ENCODE measurements at places on chromosomes 1 and 21.

- no peak for DNase-seq
Observed at GRCh38 chr1:168676029-168676812, 52.8 kb downstream of the DPT start.

GRCh38 chr1:115641762-115642167 lies at the start of gene VANGL1:
Gene VANGL1 (plus strand): TSS chr1:115641970. CDS start chr1:115651414, 9,444 bp downstream.
- DNase-seq: peak; percentile 33

GRCh38 chr1:204094856-204095634 lies 22.1 kb downstream of the SOX13 start:
- no peak for DNase-seq

DNA sequence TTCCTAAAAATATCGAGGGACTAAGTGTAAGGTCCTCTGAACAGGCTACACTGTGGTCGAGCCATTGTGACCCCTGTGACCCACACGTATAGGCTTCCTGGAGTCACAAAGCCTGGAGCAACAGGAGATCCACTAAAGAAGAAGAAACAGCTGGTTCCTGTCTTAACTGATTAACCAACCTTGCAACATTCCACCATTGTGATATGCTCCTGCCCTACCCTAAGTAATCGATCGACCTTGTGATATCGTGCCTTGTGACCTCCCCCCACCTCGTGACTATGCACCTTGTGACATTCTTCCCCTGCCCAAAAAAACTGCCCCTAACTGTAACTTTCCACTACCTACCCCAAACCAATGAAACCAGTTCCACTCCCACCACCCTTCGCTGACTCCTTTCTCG lies 304.6 kb upstream of the FAM78B start:
- no peak for DNase-seq

DNA sequence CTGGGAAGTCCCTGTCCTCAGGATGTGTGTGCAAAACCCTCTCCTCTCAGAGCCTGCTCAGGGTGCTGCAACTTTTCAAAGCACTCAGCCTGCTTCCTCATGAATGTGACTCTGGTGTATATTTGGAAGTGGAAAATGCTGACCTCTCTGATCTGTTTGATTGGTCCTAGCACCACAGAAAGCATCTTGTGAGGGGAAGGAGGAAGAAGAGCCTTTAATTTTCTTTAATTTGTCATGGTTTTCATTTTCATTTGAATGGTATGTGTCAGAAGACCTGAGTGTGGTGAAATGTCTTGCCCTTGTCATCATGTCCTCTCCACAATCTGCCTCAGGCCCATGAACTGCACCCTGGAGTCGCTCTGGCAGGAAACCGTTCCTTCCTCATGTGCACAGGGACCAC lies 383.5 kb downstream of the NTNG1 start:
- no peak for DNase-seq

- no peak for DNase-seq
Observed at GRCh38 chr1:202129453-202130296, 7.0 kb downstream of the GPR37L1 start.

- DNase-seq: no peak
Observed at GRCh38 chr1:162210196-162210595, 140.7 kb downstream of the NOS1AP start.

DNA sequence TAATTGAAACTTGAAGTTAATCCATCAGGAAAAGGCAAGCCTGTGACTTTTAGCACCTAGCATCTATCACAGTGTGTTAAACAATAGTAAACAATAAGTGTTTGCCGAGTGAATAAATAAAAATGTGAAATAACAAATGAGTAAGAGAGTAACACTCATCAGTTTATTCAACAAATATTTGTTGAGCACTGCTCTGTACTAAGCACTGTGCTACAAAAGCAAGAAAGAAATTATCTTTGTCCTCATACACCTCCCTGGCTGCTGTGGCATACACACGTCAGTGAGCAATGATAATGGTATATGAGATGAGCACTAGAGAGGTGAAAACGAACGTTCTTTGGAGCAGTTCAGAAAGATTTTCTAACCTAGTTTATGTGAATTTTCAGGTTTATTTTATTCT lies 295.0 kb upstream of the LRRC7 start:
- no peak for DNase-seq

- no peak for DNase-seq
Observed at GRCh38 chr1:116397728-116398127, 24.7 kb downstream of the ATP1A1 start.

GRCh38 chr1:45551684-45552083 lies 1.1 kb downstream of the AKR1A1 start:
- DNase-seq: no peak

- DNase-seq: no peak
Observed at GRCh38 chr1:172382406-172382805, 38.1 kb upstream of the C1orf105 start.

DNA sequence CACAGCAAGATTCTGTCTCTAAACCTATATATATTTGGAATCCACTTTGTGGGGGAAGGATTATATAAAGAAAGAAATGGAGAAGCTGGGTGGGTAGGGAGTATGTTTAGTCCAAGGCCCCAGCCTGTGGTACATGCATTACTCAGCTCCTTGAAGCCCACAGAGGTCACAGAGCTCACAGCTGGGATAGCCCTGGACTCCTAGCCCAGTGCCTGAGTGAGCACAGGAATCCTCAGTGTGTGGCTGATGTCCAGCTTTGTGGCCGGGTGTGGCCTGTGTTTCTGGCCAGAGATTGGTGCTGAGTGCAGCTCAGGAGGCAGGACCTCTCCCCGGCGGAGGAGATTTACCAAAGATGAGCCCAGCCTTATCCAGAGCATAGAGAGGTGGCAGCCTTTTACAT lies 7.6 kb downstream of the CAPN9 start:
- no peak for DNase-seq

DNA sequence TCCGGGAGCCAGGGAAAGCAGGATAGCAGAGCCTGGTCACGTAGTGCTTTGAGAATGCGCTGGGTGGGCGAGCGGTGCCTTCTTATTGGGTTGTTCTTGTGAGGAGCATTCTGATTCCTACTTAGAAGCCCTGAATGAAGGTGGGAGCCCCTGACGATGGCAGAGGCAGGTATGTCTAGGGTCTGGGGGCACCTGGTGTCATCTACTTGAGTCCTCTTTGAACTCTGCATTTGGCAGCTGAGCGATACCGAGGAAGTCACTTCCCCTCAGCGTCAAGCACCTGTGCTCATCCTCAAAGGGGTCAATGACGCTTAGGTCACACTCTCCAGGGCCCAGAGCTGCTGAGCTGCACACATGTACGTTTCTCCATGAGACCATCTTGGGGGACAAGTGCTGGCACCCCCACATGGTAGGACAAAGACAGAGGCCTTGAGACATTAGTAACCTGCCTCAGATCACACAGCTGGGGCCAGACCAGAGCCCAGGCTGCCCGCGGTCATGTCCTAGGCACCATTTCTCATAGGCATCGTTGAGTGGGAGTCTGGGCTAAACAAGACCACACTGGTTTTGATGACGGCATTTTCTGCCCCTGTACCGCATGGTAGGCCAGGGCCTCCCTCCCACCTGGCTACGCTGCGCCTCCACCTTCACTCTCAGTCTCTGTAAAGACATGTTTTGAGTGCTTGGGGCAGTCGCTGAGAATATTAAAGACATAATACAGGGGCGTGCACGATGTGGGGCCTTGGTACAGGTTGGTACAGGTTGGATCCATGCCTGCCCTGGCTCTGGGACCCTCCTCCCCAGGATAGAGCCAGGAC lies 69.1 kb upstream of the ABCG1 start:
- no peak for DNase-seq

DNA sequence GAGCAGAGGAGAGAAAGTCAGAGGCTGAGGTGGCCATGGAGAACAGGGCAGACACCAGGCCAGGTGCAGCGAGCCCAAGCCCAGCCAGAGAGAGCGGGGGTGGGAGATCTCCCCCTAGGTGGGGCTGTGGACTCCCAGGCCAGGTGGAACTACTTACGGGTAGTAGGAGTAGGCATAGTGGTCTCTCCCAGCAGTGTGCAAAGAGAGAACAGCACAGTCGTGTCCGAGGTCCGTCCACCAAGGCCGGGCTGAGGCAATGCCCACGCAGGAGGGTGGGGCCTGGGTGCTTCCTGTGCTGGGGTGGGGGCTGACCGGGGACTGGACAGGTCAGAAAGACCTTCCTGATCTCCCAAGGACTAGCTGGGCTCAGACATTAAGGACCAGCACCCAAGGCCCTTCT lies 263.7 kb downstream of the PTPRU start:
- DNase-seq: no peak

GRCh38 chr1:87449348-87449963 lies 120.8 kb downstream of the LMO4 start:
- peak; percentile 64 for DNase-seq

DNA sequence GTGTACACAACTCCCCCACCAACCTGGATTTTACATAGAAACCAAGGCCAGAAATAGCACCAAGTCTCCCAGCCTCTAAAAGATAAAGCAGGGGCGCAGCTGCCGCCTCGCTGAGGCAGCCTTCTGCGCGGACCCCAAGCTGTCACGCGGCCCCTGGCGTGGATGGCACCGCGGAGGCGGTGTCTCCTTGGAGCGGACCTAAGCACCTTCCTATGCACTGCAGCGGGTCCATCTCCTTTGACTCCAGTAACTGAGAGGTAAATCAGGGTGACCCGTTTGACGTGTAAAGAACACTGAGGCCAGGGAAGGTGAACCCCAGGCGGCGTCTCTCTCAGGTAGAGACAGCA lies 17.0 kb downstream of the ZNF697 start:
- DNase-seq: no peak

DNA sequence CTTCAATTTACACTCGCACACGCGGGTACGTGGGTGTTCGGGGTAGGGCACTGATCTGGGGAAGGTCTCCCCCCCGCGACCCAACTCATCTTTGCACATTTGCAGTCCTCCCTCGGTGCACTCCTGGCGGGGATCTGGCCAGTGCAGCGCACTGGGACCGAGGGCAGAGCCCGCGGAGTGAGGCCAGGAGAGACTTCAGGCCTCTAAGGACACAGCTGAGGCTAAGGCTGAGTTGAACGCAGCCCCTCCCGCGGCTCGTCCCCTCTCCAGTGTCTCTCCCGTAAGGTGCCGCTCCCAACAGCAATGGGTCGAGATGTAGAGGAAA lies 936 bp upstream of the NCAM2 start:
- no peak for DNase-seq

GRCh38 chr1:37807220-37807554 lies 403 bp upstream of the C1orf122 start:
- no peak for DNase-seq

DNA sequence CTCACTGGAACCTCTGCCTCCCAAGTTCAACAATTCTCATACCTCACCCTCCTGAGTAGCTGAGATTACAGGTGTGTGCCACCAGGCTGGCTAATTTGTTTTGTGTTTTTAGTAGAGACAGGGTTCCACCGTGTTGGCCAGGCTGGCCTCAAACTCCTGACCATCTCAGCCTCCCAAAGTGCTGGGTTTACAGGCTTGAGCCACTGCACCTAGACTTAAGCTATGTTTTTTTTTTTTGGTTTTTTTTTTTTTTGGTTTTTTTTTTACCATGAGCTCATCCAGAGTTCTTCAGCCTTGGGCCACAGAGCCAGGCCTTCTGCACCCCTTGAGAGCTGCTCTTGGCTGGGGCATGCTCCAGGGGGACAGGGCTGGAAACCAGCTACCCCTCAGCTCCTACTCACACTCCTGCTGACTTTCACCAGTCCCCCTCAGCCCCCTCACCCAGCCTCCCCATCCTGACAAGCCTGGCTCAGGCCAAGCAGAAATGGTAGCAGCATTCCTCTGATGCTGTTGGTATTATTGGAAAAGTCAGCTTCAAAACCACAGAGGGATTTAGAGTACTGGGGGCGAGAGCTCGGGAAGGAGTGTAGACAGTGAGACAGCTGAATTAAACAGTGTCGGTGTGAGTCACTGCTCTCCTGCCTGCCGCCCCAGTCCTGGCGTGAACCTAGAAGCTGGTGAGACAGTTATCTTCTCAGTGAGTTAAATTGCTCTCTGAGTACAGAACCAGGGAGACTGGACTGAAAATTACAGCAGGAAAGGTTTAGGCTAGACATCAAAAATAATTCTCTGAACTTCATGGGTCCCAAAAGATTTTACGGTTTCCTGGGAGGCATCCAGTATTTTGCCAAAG lies 63.7 kb downstream of the NAV1 start:
- DNase-seq: no peak

- DNase-seq: no peak
Observed at GRCh38 chr1:3460672-3461131, 6.2 kb downstream of the ARHGEF16 start.

GRCh38 chr21:31873275-31873695 lies 465 bp downstream of the HUNK start:
- no peak for DNase-seq

GRCh38 chr1:39089931-39090521 lies 63.9 kb downstream of the NDUFS5 start:
- DNase-seq: no peak

GRCh38 chr1:155052439-155053395 lies 1.6 kb downstream of the ADAM15 start:
- peak; percentile 21 for DNase-seq

DNA sequence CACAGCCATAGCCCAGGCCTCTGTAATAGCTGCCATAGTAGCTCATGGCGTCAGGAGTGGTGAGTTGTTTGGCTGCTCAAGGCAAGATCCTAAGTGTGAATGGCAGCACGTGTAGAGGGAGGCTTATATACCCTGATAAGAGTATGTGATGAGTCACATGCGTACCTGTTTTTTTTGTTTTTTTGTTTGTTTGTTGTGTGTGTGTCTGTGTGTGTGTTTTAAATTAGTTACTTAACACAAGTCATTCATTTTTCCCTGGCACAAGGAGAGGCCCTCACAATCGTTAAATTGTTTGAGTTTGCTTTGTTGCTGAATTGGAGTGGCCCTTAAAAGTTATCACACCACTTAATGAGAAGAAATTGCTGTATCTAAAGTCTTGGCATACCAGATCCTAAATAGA lies at the start of gene KRTAP19-4:
KRTAP19-4 (minus strand) TSS at position 101 of the 400 bp plus-strand sequence; CDS start at position 46, 55 bp downstream.
- DNase-seq: no peak
